ENCODE measurements at places on chromosomes 3 and 15.

DNA sequence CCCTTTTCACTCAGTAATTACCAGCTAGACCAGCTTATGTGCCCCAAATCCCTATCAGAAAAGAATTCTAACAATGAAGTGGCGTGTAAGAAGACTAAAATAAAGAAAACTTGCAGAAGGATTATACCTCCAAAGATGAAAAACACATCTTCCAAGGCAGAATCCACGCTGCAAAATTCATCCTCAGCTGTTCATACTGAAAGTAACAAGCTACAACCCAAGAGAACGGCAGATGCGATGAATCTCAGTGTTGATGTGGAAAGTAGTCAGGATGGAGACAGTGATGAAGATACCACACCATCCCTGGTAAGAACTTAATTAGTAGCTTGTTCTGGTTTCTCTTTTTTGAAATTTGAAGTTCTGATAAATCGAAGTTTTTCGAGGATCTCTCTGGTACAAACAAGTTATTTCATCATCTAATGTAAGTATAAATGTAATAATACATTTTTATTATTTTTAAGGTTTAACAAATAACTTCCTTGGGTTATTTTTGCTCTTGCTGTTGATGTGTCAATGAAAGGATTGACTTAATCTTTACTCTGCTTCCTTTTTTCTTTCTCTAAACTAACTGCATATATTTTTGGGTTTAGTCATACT lies 1.4 kb downstream of the WDR76 start:
- no peak for DNase-seq

GRCh38 chr3:112811131-112811884 lies 35.4 kb downstream of the CD200R1L start:
- no peak for DNase-seq

GRCh38 chr15:69992348-69992747 lies 105.4 kb downstream of the TLE3 start:
- DNase-seq, result no peak

DNA sequence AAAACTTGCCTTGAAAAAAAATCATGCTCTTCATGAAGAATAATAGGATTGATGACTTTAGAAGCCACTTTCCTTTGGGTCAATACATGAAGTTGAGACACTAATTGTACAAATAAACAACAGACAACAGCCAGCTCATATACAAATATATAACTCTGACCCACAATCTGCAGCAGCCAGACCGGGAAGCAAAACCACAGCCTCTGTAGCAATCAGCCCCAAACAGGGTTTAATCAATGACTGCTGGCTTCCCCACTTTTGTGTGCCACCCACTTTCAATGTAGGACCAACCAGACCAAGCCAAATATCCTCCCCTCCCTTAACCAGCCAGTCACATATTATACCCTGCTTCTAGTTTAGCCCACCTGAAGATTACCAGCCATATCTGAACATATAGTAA lies 39.0 kb downstream of the IFT57 start:
- DNase-seq, result no peak

- no peak for DNase-seq
These were observed 12.6 kb upstream of the ATP8B4 start for GRCh38 chr15:50131617-50132016.

Measured in NCI-H460 (cell line).